ENCODE measurements at places on chromosomes 11 and 22. TPM values are rescaled to one million over a fixed set of nuclear protein-coding genes. Genes with fewer than 3 reads are reported as not detected.

GGTLC3 gene
- not detected for total RNA-seq

DNA sequence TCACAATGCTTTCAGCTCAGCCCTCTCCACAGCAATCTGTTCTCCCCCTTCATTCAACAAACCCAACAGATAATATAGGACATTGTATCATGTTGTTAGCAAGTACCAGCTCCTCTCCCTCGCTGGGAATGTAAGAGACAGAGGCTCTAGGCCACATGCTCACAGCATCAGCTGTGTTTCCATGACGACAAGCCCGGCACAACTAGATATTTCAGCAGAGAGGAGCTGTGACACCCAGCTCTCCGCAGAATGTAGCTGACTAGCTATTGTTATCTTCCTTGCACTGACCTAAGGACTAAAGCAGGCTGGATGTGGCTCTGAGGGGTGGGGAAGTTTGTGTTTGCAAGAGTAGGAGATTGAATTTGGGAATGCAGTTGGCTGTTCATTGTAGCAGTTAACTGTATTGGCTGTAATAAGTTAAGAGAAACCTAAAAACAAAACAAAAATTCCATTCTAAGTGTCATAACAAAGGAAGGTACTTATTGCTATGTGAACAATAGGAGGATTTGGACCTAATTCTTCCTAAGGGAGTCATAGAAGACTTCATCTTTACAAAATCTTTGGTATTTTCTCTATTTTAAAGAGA, 28.0 kb upstream of the RRAS2 start:
- DNase-seq, result peak; percentile 12

- peak; percentile 88 for DNase-seq
Observed at GRCh38 chr11:32176223-32176934, 85.5 kb downstream of the RCN1 start.

MLC1 gene
- total RNA-seq, result 0.14 TPM

DNA sequence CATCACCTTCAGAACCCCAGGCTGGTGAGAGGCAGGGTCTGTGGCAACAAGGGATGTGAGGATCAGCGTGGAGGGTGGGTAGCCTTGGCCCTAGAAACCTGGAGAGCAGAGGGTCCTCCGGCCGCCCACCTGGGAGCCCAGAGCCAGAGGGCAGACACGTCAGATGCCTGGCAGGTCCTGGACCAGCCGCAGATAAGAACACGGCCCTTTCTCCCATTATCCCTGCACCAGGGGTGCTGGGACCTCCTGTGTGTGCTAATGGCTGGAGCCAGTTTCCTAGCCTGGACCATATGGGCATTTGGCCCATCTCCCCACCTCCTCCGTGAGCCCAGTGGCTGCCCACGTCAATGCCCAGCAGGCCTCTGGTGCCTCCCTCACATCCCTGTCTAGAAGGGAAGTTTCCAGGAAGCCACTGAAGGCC, 88.4 kb downstream of the MORC2 start:
- DNase-seq, result no peak

GRCh38 chr22:49705972-49706352, 121.7 kb downstream of the BRD1 start:
- DNase-seq, result no peak

DNA sequence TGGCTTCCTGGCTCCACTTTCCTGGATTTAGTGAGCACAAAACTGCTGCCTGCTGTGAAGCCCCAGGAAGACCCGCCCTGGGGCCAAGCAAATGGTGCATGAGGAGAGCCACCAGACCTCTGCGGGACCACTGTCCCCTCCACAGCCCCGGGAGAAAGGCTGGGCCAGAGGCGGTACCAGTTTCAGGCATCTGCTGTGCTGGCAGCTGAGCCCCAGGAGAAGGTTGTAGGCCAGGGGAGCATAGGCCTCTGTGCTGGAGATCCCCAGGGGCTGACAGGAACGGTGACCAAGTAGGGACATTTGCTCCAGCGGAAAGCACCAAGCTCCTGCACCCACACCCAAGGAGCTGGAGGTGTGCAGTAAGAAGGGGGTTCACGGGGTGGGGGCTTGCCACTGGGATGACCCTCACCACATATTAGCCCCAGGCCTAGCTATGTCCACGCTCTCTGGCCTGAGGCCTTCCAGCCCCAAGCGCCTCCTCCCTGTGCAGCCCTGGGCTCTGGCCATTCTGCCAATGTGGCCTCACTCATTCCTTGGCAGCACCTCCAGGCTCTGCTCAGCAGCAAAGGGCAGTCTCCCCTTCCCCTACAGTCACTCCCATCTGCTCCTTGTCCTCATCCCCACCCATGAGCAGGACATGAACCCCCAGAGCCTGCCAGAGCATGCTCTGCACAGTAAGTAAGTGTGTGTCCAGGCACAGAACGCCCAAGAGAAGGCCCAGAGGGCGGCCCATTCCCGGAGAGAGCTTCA, 24.0 kb upstream of the COMT start:
- no peak for DNase-seq

LMNTD2 gene
- 11.9 TPM for total RNA-seq

LRRC55 gene
- not detected for total RNA-seq

RANBP1 gene
- 365 TPM for total RNA-seq

DNA sequence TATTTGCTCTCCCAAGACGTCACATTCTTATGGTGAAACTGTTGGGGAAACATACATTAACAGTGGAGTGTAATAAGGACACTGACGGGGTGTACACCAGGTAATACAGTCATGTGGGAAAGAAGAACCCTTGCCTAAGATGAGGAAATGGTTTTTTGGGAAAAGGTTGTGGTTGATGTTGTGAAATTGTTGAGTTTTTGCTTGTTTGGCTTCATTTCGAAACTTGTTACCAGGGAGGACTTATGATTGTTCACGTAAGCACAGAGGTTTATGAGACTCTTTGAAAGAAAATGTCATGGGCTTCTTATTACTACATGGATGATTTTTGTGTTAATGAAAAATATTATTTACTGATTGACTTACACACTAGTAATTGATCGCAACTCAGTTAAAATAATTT, 16.8 kb downstream of the ANO3 start:
- DNase-seq, result no peak

APOL4 gene
- not detected for total RNA-seq

GRCh38 chr11:34339149-34340064, 18.4 kb downstream of the ABTB2 start:
- peak; percentile 35 for DNase-seq

DNA sequence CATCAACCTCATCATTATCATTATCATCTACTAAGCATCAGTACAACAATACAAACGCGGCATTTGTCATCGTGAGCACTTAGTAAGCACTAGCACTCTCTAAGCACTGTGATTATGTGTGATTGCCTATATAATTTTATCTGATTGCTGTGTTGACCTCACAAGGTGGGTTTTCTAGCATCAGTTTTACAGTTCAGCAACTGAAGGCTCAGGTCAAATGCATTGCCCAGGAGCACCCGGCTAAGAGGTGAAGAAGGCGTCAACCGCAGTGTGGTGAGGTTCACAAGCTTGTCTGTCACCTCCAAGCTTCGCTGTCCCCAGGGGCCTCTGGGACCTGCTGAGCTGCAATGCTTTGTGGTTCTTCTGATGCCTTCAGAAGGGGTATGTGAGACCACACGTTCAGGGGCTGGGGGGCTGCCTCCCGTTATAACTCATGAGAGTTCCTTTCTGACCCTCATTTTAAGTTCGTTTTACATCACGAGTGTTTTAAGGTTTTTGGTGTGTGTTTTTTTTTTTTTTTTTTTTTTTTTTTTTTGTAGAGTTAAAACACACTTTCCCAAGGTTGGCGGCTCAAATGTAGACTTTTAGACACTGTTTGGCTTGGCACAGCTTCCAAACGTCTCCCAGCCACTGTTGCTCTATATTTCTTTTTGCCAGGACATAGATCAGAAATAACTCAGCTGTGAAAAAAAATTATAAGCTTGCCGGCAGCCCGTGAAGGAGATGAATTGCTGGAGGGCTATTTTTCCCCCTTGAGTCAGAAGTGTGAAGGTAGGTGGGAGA, 33.8 kb upstream of the SCUBE1 start:
- no peak for DNase-seq

TSPAN32 gene
- 0.97 TPM for total RNA-seq

DNA sequence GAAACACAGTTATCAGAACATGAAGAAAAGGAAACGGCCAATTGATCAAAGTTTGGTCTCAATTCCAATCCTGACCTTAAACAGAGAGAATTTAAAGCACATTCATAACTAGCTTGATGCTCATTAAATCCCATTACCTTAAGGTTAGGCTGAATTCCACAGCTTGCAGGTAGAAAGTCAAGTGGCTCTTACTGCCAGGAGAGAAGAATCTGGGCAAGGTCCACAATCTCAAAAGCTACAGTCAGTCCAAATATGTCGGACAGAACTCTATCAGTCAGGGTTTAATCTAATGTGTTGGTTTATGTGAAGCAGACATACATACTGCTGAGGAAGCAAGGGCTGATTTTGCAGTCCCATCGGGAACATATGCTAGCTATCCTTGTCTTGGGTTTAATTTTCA, 348.8 kb downstream of the SOX6 start:
- DNase-seq, result no peak

GRCh38 chr11:131094827-131095226, 178.5 kb upstream of the SNX19 start:
- no peak for DNase-seq

GRCh38 chr11:27124514-27125264, 84.1 kb downstream of the BBOX1 start:
- no peak for DNase-seq

- peak; percentile 95 for DNase-seq
Observed at GRCh38 chr11:94767701-94768601, at the start of gene AMOTL1. AMOTL1 (plus strand) TSS chr11:94768356; CDS start chr11:94768512, 156 bp downstream.

DNA sequence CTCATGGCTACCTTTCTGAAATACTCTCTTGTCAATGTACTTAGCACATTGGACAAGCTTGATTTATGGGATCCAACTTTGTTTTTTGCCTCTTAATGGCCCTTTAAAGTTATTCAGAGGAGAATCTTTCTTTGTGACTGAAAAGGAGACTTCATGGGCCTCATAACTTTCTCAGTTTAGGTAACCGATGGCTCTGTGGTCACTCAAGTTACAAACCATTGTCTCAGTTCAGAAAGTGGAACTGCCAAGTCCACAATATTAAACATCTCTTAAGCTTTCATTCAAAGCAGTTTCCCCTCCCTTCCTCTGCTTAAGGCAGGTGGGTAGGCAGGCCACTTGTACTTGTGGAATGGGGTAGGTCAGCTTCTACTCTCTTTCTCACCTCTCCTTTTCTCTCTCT, 12.3 kb upstream of the ARL14EP start:
- DNase-seq, result no peak

DNA sequence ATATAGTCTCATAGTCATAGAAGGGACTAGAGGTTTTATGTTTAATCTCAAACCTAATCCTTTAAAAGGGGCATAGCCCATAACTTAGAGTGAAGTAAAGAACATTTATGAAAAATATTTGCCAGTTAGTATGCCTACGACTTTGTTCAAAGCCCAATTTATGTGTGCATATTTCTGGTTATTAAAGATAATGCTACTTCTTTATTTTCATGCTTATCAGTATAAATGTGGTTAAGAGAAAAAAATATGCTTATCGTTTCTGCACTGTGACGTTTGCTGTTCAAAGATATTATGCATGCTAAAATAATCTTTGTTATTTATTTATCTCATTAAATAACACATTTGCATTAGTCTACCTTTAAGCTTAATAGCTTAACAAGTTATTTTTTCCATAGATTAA, 343.9 kb downstream of the DYNC2H1 start:
- no peak for DNase-seq

- DNase-seq, result peak; percentile 81
Observed at GRCh38 chr11:64870176-64870892, 8.1 kb downstream of the EHD1 start.

PIK3IP1 gene
- 0.68 TPM for total RNA-seq

MTNR1B gene
- not detected for total RNA-seq

- DNase-seq, result no peak
Observed at GRCh38 chr11:74312326-74312725, 886 bp upstream of the P4HA3 start.

OR52E6 gene
- not detected for total RNA-seq

DNA sequence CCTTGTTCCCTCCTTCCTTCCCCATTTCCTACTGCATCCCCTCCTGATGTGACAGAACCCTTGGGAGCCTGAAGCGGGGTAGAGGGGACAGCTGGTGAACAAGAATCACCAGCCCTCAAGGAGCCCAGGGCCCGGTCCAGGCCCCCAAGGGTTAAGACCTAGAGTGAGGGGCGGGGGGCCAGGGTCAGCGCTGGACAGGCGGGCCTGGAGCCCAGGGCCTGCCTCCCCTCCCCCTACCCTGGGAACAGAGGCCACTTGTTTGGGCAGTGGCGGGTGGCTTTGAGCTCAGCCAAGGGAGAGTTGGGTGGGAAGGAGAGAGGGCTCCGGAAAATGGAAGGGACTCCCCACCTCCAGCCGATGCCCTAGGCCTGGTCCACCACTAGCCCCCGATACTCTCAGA, 2.1 kb downstream of the ARAP1 start:
- no peak for DNase-seq

ESAM gene
- 5.3 TPM for total RNA-seq

DNA sequence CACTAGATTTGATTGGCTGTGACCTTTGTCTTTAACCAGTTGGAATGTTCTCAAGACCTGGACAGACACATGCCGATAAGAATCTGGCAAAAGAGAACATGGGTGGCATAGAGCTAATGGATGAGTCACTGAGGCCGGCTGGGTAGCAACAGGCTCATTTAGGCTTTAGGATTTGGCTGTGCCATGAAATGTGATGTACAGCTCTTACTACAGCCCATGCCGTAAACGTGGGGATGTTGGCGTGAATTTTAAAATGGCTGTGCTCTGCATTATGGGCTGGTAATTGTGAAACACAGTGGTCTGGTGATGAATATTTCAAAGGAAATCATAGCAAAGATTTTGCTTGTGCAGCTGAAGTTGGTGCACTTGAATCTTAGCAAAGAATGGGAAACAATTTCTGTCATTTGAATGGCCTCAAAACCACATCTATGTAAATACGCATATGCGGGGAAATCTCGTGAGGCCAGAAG, 332.4 kb downstream of the TBC1D22A start:
- DNase-seq, result no peak

DNA sequence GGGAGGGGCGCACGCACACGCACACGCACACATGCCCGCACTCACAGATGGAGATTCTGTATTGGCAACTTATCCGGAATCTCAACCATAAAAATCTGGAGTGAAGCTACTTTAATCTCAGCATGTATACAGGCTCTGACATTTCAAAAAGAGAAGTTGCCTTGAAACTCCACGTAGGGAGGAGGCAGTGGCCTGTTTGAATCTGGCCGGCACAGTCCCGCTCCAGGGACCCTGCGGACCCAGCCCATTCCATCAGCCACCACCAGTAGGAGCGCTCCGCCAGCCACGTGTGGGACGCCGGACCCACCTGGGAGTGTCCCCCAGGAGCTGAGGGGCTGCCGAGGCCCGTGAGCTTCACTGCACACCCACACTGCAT, 1.9 kb upstream of the SYT8 start:
- DNase-seq, result no peak

DNA sequence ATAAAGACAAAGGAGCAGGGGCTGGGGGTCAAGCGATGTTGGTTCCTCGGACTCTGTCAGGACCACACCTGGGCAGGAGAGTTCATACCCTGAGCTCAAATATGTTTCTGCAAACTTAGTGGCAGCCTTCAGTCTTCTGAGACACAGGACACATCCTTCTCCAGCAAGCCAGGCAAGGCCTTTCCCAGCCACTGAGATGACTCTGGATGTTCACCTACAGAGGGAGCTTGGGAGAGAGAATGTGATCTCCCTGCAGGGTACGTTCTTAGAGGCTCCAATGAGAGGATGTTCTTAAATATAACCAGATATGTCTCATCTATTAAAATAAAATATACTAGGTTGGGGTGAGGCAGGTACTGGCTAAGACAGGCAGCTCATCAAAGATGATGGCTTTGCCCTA, 461.5 kb downstream of the OPCML start:
- DNase-seq, result no peak
